Kasumi-1 (cell line): ENCODE measurements at places on chromosomes 5 and 9.

DNA sequence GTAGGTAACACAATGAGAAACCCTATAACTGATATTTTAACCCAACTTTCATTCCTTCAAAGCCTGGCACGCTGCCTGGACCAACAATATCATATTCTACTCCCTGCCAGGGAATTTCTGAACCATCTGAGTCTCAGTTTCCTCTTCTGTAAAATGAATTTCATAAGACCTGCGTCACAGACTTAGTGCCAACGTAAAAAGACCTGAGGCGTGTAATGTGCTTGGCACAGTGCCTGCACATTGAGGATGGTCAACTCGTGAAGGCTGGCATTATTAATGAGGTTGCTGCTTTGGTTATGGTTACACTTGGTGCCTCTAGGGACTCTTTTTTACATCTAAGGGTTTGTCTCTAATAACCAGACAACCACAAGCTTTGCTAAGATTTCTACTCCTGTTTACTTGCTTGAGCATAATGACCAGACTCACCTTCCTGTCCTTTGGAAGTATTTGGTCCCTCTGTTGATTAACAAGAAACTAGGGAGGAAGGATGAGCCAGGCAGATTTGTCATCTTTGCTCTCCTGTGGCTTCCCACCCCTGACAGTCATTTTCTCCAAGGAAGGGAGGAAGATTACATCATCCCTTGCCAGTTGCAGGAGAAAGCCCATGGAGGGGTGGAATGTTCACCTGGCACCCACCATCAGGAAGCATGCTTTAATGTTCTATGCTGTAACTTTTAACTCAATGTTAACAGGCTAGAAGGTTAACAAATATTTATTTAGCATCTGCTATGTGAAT is 79.0 kb downstream of the PAPPA start:
- no peak for DNase-seq

DNA sequence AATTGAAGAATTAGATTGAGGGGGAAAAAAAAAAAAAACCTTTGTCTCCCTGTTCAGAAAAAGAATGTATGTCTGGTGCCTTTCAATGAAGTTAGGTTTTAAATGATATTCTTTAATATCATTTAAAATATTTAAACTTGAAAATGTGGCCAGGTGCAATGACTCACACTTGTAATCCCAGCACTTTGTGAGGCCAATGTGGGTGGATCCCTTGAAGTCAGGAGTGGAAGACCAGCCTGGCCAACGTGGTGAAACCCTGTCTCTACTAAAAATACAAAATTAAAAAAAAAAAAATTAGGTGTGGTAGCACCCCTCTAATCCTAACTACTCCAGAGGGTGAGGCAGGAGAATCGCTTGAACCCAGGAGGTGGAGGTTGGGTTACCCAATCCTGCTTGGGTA is 111.1 kb upstream of the RASA1 start:
- no peak for DNase-seq

DNA sequence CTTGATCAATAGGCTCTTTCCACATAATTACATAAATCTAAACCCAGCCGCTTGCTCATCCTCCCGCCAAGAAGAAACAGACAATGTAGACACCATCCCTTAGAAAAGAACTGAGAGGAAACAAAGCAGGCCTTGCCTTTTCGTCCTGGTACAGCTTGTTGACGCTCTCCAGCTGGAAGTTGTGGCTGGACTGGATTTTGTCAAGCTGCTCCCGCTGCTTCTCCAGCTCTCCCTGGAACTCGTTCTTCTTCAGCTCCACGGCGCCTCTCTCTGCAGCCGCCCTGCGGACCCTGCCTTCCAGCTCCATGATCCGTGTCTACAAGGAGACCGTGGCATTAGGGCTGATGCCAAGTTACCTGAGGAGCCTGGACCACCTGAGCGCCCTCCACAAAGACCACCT is 22.1 kb downstream of the GOLM1 start:
- DNase-seq, result no peak

- no peak for DNase-seq
These were observed 43.8 kb upstream of the GFPT2 start for GRCh38 chr5:180396926-180397325.

DNA sequence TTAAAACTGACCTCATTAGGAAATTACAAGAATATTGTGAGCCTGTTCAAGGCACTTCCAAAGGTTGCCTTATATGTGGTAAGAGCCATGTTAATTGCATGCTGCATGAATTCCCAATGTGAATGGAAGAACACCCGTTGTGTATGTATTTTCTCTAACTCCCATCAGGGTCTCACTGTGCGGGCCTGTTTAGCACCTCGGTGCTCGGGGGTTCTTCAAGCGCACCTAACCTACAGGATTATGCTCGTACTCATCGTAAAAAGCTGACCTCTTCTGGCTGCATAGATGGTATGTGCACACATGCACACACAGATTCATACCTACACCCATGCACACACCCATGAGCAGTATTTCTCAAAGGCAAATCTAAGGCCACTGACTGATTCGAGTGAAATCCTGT is 66.1 kb downstream of the PPIP5K2 start:
- DNase-seq, result no peak
